ENCODE measurements at places on chromosomes 2 and 18.

DNA sequence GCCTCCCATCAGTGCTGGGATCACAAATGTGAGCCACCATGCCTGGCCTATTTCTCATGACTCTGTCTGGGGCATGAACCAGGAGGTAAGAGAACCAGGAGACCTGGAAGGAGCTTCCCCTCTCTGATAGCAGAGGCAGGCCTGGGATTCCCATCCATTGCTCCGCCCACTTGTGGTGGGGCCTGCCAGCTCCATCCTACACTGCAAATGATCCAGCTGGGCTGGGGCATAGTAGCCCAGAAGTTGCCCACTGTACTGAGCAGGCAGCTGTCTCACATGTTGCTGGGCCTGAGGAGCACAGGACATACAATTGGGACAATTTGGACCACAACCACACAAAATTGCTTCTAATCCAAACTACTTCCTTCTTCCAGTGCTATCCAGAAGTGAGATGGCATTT is 91.0 kb downstream of the MARCHF4 start:
- H3K4me3 ChIP-seq: no peak overlapping the region
- no peaks in the 10 kb centered on the region for H3K27me3 ChIP-seq
- no peaks in the 10 kb centered on the region for H3K4me1 ChIP-seq
- H3K27ac ChIP-seq: no peak overlapping the region
- H3K36me3 ChIP-seq: no peaks in the 10 kb centered on the region

- no peaks in the 10 kb centered on the region for H3K27me3 ChIP-seq
- H3K4me1 ChIP-seq: no peaks in the 10 kb centered on the region
- H3K27ac ChIP-seq: no peak overlapping the region
- DNase-seq: no peak
- no peaks in the 10 kb centered on the region for H3K36me3 ChIP-seq
These were observed 515.8 kb downstream of the SUCLG1 start for GRCh38 chr2:83943265-83943664.

DNA sequence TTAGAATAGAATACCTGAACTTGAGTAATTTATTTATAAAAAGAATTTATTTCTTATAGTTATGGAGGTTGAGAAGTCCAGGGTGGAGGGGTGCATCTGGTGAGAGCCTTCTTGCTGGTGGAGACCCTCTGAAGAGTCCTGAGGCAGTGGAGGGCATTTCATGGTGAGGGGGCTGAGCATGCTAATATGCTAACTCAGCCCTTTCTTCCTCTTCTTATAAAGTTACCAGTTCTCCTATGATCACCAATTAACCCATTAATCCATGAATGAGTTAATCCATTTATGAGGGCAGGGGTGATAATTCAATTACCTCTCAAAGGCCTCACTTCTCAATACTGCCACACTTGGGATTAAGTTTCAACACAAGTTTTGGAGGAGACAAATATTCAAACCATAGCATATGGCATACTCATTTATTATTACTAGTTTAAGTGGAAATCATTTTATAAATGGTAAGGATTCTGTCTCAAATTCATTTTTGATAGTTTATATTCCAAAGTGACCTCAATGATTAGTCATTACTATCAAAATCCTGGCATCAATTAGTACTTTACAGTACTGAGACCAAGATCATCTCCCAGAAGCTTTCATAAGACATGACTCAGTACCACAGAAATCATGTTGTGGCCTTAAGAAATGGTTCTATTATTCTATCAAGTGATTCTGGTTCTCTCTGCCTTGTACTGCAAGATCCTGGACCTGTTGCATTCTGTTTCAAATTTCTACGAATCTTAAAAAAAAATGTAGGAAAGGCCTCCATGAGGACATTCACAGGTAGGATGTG is 5.5 kb downstream of the ZNF396 start:
- no peak for DNase-seq
- no peak overlapping the region for H3K27ac ChIP-seq
- H3K4me1 ChIP-seq: peaks cover 3% of the 10 kb centered on the region
- no peak overlapping the region for H3K4me3 ChIP-seq

DNA sequence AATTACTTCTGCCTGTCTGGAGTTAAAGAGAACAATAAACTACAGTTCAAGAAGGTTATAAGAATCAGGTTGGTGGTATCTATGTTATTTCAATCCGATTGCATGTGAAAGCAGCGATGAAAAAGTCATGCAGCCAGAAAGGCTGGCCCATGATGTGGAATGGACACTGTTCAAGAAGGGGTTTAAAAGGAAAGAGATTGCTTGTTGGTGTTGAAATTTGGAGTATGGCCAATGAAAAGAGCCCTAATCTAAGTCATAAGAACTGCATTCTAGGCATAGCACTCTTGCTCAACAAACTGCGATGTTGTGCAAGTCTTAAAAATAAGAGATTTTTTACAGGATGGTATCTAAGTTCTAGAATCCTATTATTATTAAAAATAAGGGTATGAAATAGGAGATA is 61.3 kb downstream of the EFEMP1 start:
- peaks cover 18% of the 10 kb centered on the region for H3K4me1 ChIP-seq
- H3K4me3 ChIP-seq: no peak overlapping the region
- no peak for DNase-seq
- no peaks in the 10 kb centered on the region for H3K27me3 ChIP-seq

- peak; percentile 51 for DNase-seq
- no peaks in the 10 kb centered on the region for H3K4me1 ChIP-seq
- no peak overlapping the region for H3K27ac ChIP-seq
- no peaks in the 10 kb centered on the region for H3K27me3 ChIP-seq
- no peak overlapping the region for H3K4me3 ChIP-seq
These were observed 155.2 kb downstream of the SH3BP4 start for GRCh38 chr2:235106874-235107639.

DNA sequence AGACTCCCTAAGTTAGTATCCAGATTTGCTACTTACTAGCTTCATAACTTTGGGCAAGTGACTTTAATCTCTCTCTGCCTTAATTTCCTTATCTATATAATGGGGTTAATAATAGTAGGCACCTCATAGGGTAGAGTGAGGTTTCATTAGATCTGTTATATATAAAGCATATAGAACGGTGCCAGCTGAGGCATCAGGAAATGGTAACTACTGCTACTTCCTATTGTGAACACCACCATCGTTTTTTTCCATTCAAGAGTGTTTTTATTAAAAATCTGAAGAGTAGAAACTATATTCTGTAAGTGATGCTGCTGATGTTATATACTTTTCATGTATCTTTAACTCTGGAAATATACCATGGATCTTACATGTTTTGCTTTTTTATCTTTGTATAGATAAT is 44.3 kb downstream of the MALT1 start:
- H3K36me3 ChIP-seq: no peaks in the 10 kb centered on the region
- H3K27me3 ChIP-seq: no peaks in the 10 kb centered on the region
- H3K4me3 ChIP-seq: no peak overlapping the region
- H3K27ac ChIP-seq: no peak overlapping the region
- DNase-seq: no peak

DNA sequence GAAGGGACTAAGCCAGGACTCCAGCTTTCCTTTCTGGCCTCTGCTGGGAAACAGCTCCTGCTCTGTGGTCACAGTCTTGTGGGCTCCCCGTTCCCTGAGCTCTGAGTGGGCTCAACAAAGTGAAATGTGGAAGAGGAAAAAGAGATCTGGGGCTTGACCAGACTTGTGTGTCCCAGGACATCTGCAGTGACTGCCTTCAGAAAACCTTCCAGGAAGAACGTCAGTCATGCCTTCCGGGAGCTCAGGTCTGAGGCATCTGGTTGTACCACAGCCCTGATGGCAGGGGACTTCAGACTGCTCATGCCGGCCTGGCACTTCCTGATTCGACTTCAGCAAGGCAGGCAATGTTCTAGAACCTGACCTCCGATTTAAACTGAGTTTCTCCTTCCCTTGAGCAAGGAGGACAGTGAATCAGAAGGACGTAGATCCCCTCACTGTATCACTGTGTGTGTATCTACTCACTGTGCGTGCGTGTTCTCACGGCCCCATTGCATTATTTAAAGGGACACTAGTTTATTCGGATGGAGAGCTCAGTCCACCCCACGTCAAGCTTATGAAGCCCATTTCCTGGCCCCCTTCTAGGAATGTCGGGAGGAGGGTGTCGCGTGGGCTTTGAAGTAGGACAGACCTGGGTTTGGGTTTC is 548 bp upstream of the FBLN7 start:
- no peaks in the 10 kb centered on the region for H3K27me3 ChIP-seq
- H3K36me3 ChIP-seq: no peaks in the 10 kb centered on the region
- H3K4me3 ChIP-seq: no peak overlapping the region
- no peaks in the 10 kb centered on the region for H3K4me1 ChIP-seq
- DNase-seq: no peak
- H3K27ac ChIP-seq: peak overlapping the region; percentile 12

DNA sequence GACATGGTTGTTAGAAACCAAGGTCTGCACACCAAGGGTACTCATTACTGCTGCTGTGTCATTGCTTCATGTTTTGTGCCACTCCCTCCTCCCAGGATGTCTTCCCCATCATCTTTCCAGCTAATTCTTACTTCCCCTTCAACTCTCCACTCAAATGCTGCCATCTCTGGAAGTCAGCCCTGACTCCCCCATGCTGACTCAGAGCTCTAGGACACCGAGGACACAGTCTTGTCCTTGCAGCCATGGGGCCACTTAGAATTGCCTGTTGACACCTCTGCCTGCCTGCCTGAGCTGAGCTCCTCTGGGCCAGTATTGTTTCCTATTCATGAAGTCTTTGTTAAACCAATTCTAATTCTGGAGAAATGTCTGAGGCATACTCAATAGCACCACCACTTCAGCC is 100.2 kb downstream of the GYPC start:
- H3K4me1 ChIP-seq: no peaks in the 10 kb centered on the region
- H3K27me3 ChIP-seq: no peaks in the 10 kb centered on the region
- H3K36me3 ChIP-seq: no peaks in the 10 kb centered on the region
- no peak overlapping the region for H3K27ac ChIP-seq

DNA sequence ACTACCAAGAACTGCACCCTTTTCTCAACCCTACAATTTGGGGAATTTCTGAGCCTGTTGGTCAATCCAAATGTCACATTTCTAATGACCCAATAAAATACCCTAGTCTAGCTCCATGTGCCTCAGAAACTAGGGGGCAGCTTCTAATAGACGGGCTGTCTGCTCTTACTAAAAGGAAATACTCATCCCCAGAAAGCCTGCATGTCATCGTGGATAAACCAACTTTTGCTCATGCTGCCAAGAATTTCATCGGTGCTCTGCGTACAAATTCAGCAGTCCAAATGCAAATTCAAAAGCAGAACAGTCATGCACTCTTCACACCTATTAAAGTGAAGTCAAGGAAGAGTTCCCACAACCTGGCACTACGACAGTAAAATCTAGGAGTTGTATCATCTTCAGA is 377.3 kb downstream of the LNPK start:
- H3K4me1 ChIP-seq: no peaks in the 10 kb centered on the region
- H3K27me3 ChIP-seq: no peaks in the 10 kb centered on the region
- no peaks in the 10 kb centered on the region for H3K36me3 ChIP-seq
- H3K27ac ChIP-seq: no peak overlapping the region

- H3K4me1 ChIP-seq: no peaks in the 10 kb centered on the region
- H3K27ac ChIP-seq: no peak overlapping the region
- no peak overlapping the region for H3K4me3 ChIP-seq
- no peak for DNase-seq
- no peaks in the 10 kb centered on the region for H3K36me3 ChIP-seq
These were observed 830.4 kb downstream of the DCDC2C start for GRCh38 chr2:4533806-4534205.

GRCh38 chr2:72955228-72956049 is 38.1 kb downstream of the EMX1 start:
- no peak overlapping the region for H3K4me3 ChIP-seq
- DNase-seq: no peak
- no peaks in the 10 kb centered on the region for H3K27me3 ChIP-seq
- no peak overlapping the region for H3K27ac ChIP-seq

- no peaks in the 10 kb centered on the region for H3K36me3 ChIP-seq
- no peak overlapping the region for H3K4me3 ChIP-seq
- H3K27me3 ChIP-seq: no peaks in the 10 kb centered on the region
These were observed 281.2 kb downstream of the PHLPP1 start for GRCh38 chr18:62996566-62996965.

GRCh38 chr2:111189106-111189505 is 68.4 kb downstream of the BCL2L11 start:
- H3K27ac ChIP-seq: no peak overlapping the region
- no peak for DNase-seq
- no peaks in the 10 kb centered on the region for H3K27me3 ChIP-seq
- H3K4me1 ChIP-seq: no peaks in the 10 kb centered on the region
- H3K4me3 ChIP-seq: no peak overlapping the region
- no peaks in the 10 kb centered on the region for H3K36me3 ChIP-seq

GRCh38 chr18:56176751-56177150 is 461.6 kb downstream of the TXNL1 start:
- no peaks in the 10 kb centered on the region for H3K4me1 ChIP-seq
- no peaks in the 10 kb centered on the region for H3K36me3 ChIP-seq
- no peaks in the 10 kb centered on the region for H3K27me3 ChIP-seq
- no peak overlapping the region for H3K4me3 ChIP-seq
- H3K27ac ChIP-seq: no peak overlapping the region

DNA sequence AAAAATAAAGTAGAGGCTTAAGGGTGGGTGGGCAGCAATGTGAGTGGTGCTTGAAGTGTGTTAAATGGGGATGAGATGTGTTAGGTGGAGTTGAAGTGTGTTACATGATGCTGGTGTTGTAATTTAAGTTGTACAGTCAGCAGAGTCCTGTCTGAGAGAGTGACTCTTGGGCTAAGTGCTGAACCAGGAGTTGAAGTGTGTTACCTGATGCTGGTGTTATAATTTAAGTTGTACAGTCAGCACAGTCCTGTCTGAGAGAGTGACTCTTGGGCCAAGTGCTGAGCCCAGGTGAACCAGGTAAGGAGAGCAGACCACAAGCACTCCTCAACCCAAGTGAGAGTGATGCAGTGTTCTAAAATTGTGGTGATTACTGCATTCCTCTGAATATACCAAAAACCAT is 40.6 kb downstream of the LCLAT1 start:
- no peaks in the 10 kb centered on the region for H3K27me3 ChIP-seq
- H3K36me3 ChIP-seq: no peaks in the 10 kb centered on the region
- no peak overlapping the region for H3K27ac ChIP-seq
- peaks cover 14% of the 10 kb centered on the region for H3K4me1 ChIP-seq
- no peak for DNase-seq
- H3K4me3 ChIP-seq: no peak overlapping the region

GRCh38 chr2:235043762-235044500 is 92.1 kb downstream of the SH3BP4 start:
- no peak overlapping the region for H3K27ac ChIP-seq
- no peaks in the 10 kb centered on the region for H3K4me1 ChIP-seq
- DNase-seq: peak; percentile 38
- no peaks in the 10 kb centered on the region for H3K27me3 ChIP-seq
- H3K36me3 ChIP-seq: peaks cover 22% of the 10 kb centered on the region

DNA sequence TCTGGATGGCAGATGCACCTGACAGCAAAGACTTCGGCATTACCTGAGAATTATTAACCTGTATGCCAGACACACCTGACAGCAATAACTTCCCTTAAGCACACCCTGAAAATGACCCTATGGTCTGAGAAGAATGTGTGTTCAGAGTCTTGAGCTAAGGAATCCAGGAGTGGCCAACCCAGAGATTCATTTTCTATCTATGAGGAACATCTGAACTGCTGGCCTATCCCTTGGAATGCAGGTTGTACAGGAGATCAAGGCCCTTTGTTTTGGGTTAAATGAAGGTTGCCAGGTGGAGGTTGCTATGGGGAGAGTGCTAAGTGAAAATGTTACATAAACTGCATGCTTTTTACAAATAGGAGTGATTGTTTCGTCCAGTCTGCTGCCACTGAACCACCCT is 200.9 kb upstream of the MEIS1 start:
- no peaks in the 10 kb centered on the region for H3K27me3 ChIP-seq
- H3K27ac ChIP-seq: no peak overlapping the region
- no peaks in the 10 kb centered on the region for H3K36me3 ChIP-seq
- no peaks in the 10 kb centered on the region for H3K4me1 ChIP-seq
- no peak for DNase-seq

GRCh38 chr2:120887741-120888231 is 152.1 kb downstream of the GLI2 start:
- no peak overlapping the region for H3K27ac ChIP-seq
- no peaks in the 10 kb centered on the region for H3K36me3 ChIP-seq
- H3K4me3 ChIP-seq: no peak overlapping the region
- DNase-seq: no peak
